ENCODE measurements at places on chromosomes 12 and 14.
A peak's percentile ranks its signal among the peaks of the same experiment; 100 is the strongest.

GRCh38 chr12:42737398-42737797 lies 147.9 kb upstream of the PRICKLE1 start:
- DNase-seq = no peak

DNA sequence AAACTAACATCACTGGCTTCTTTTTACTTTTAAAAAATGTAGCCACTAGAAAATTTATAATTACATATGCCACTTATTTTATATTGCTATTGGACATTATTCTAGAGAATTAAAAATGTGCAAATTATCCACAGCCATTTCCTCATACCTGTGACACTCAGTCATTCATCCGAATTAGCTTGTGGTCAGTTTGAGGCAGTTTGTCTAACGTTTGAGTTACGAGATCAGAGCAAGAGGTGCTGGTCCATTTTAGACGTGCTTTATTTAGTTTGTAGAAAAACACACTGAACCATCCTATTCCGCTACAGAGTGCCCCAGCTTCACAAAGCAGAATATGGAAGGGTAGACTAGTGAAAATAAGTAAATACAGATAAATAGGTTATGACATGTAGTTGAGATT lies 513.0 kb downstream of the NRXN3 start:
- DNase-seq = no peak

- DNase-seq = no peak
Observed at GRCh38 chr14:104296388-104297312, 158.3 kb downstream of the KIF26A start.

GRCh38 chr12:99983456-99984258 lies 1.1 kb downstream of the ANKS1B start:
- DNase-seq = peak; percentile 11

DNA sequence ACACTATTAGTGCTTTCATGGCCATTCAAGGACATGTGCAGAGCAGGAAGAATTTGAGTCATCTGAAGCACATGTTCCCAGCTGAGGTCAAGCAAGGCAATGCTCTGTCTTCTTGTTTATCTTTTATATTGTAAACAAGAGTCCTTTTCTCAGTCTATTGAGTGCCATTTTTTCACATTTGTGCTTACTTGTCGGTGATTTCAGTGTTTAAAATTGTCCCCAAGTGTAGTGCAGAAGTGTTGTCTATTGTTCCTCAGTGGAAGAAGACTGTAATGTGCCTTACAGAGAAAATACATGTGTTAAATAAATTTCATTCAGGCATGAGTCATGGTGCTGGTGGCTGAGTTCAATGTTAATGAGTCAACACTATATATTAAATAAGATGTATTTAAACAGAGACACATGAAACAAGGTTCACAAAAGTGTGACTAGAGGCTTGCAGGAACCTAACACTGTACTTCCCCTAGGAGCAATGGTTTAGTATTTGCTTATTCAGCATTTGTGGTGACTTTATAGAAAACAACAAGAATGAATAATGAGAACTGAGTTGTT lies 391.1 kb downstream of the LRIG3 start:
- DNase-seq = no peak

DNA sequence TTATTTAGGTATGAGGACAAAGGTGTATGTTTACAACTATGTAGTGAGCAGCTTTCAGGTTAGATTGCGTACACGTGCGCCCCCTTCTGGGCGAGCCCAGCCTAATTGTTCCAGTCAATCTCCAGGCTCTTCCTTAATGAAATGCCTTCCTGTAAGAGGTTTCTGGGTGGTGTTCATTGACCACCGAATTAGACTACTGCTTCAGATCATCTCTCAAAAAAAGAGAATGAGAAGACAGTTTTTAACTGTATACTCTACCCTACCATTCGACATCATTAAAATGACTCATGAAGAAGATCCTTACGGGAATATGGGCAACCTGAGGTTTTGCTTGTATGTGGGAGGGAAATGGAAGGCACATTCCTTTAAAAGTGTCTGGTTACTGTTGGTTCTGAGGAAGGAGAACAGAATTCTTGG lies 2.1 kb downstream of the LUM start:
- peak; percentile 68 for DNase-seq

- no peak for DNase-seq
Observed at GRCh38 chr12:47303995-47304560, 224.3 kb upstream of the AMIGO2 start.

DNA sequence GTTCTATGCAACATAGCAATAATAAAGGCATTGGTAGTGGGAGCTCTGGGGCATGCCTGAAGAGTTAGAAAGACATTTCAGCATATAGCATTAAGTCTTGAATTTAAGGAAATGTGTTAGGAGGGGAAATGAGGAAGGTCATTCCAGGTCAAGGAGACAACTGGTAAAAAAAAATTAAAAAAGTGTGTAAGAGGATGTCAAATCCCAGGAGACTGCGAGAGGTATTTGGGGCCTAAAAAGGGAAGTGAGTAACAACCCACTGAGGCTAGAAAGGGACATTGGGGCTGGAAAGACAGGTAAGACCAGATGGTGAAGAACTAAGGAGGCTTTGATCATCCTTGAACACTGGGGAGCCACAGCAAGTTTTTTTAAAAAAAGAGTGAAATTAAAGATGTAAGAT lies 152.9 kb downstream of the SLC25A21 start:
- peak; percentile 92 for DNase-seq

- DNase-seq = no peak
Observed at GRCh38 chr14:104245075-104245474, 106.7 kb downstream of the KIF26A start.

- DNase-seq = no peak
Observed at GRCh38 chr12:38508246-38508645, 191.7 kb downstream of the ALG10B start.

Measured in NB4 (cell line).